ENCODE measurements at places on chromosomes 1 and 21. TPM values are rescaled to one million over a fixed set of nuclear protein-coding genes. Genes with fewer than 3 reads are reported as not detected.
A peak's percentile ranks its signal among the peaks of the same experiment; 100 is the strongest.

ZBTB8A gene
- 6.8 TPM for total RNA-seq

DNA sequence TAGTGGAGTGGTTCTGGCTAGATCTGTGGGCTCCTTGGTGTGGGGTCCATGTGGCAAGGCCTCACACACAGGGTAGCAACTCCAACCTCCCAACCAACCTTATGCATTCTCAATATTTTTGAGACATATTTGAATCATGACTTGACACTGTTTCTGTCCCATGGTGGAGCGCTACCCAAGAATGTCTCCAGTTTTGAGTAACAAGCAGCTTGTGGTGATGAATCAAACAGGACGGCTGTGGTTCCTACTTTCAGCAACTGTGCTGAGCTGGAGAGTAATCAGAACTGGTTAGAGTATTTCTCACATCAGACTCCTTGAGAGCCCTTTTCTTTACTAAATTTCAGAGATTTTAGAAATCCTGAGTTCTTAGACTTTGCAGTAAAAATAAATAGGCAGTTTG lies 3.1 kb downstream of the LCE3D start:
- peak; percentile 27 for DNase-seq

DNA sequence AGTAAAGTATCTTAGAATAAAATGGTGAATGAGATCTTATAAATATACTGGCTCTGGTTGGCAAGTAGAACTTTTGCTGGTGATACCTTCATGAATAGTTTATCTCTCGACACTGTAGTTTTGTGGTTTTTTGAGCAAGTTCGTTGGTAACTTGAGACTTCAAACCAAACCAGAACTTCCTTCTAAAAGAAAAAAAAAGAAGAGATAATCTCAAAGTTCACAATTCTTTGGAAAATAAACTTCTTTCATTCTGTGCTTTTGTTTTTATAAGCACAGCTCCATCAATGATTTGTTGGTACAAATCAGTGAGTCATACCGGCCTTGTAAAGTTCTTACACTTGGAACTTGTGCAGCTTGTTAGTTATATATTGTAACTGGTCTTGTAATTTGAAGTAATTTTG lies 2.3 kb downstream of the HIPK1 start:
- peak; percentile 45 for DNase-seq

GRCh38 chr1:240005997-240006650 lies 85.6 kb upstream of the FMN2 start:
- DNase-seq = no peak

DNA sequence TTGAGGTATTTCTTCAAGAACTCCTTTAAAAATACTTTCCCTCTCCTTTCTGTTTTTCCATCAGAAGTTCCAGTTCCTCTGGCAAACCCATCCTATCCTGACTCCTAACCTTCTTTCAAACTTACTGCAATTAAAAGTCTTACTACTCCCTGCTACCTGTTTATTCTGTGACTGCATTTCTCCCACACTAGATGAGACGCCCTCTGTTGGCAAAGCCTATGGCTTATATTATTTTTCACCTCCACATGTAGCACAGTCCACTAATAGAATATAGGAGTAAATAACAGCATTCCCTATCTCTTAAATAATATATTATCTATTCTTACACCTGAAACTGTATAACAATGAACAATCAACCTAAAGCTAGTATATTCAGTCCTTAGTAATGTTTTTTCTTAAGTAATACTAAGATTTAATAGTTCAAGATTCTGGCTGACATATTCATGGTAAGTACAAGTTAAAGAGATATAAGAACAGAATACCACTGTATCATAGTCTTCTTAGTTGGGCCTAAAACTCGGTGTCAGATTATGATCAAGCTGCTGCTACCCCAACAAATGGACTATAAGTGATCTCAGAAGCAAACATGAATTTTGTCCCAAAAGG lies 54.8 kb downstream of the RAB3GAP2 start:
- DNase-seq = peak; percentile 35

- no peak for DNase-seq
These were observed 127.3 kb upstream of the KIAA0040 start for GRCh38 chr1:175319912-175320230.

ANKRD34A gene
- under 0.01 TPM for total RNA-seq

DNA sequence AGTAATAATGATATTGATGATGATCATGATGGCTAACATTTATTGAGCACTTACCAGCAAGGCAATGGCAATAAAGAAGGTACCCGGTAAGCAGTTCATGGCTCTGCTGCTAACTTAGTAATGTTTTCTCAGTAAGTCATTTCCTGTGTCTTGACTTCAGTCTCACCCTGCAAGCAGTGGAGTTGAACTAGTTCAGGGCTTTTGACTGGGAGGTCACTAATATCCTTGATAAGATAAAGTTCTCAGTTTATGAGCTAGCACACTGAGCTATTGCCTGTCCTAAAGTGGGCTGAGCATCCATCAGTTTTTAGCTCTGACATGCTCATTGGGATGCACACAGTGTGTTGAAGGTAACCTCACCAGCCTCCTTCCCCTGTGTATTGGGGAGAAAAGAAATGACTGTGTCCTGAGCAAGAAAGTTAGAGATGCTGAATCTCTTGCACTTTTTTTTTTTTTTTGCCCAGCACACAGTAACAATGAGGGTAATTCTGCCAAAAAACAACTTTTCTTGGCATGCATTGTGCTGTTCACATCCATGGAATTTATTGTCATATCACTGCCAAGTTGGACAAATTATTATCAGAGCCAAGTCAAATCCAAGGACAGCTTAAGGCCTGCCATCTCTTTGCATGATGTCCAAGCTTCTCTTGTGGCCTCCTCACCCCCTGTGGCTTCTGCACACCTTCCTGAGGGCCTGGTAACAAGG lies 55.5 kb upstream of the GADD45A start:
- DNase-seq = peak; percentile 79

- peak; percentile 32 for DNase-seq
These were observed 19.5 kb downstream of the KIF17 start for GRCh38 chr1:20698195-20698910.

- peak; percentile 86 for DNase-seq
These were observed 263.6 kb downstream of the DUSP10 start for GRCh38 chr1:221478050-221478949.

- DNase-seq = peak; percentile 94
These were observed 37.7 kb downstream of the SYF2 start for GRCh38 chr1:25194572-25195020.

SH2D1B gene
- 0.13 TPM for total RNA-seq

DNA sequence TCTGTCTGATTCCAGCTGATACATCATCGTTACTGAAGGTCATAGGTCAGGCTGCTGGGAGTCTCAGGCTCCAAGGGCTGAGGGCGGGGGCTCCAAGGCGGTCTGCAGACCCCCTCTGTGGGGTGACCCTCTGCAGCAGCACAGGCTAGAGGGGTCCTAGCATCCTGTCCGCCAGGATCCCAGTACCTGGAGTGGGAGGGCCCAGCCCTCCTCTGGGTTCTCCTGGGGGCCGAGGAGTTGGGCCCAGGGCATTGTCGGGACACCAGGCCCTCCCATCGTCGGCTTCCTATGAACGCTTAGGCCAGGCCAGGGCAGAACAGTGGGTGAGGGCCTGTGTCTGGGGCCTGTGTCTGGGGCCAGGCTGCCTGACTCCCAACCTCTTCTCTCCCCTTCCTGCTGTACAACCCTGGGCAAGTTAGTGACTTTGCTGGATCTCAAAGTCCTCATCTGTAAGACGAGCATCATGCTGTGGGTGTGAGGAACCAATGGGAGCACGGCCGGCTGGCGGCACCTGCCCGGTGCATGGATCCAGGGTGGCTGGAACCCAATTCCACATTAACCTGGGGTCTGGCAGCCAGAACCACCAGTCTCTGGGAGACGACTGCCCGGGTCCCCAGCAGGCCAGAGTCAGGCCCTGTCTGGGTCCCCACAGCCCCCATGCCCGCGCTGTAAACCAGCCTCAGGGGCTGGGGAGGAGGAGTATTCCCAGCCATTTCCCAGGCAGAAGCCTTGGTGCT lies 56.2 kb upstream of the COL18A1 start:
- no peak for DNase-seq

SMCP gene
- total RNA-seq = not detected

- peak; percentile 96 for DNase-seq
These were observed 21.7 kb upstream of the LAMC2 start for GRCh38 chr1:183164340-183164739.

SLC9C2 gene
- total RNA-seq = not detected

- DNase-seq = no peak
These were observed 1238.0 kb downstream of the MRPL39 start for GRCh38 chr21:24369278-24369677.

NBPF4 gene
- not detected for total RNA-seq

DNA sequence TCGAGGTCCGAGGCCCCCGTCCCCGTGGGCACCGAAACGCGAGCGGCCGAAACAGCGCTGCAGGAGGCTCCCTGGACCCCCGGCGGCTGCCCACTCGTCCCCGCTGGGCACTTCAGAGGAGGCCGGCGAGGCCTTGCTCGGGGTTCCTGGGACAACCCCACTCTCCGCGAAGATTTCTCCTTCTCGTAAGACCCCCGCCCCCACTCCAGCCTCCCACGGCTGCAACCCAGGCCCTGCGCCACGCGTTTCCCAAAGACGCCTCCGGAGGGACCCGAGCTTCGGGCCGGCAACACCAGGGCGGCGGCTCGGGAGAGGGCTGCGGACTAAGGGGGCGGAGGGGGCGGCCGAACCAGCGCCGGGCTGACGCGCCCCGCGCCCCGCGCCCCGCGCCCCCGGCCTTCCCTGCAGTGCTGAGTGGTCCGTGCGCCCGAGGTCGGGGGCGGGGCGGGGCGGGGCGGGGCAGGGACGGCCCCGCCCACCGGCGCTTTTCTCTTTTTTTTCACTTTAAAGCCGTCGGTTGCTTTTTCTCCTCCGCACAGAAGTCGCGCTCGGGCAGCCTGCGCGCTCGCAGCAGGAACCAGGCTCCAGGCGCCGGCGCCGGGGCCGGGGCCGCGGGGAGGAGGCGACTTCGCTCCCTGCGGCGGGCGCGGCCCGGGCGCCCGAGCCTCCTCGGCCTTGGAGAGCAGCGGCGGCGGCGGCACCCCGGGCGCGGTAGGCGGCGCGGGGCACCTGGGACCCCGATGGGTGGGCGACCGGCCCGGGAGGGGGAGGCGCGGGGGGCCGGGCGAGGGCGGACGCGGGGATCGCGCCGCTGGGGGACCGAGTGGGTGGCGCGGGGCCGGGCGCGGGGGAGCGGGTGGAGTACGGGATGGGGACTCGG lies at the start of gene SPSB1:
SPSB1 (plus strand) TSS at position 534 of the 880 bp plus-strand sequence. CDS start 62,998 bp downstream, outside the sequence.
- DNase-seq = peak; percentile 48

DNA sequence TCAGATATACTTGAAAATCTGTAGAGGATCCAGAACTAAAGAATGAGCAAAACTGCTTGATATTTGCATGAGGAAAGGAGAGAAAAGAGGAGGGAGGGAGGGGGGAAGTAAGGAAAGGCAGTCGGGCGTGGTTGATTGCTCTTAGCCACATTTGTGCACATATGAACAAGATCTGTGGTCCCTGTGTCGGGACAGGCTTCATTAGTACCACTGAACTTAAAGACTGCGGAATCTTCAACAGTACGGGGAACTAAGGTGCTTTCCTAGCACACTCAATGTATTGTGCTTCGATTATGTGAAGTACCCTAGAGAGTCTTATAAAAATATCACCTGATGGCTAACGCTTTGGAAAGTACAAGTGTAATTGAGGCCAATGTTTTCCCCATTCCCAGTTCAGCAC lies 59.9 kb downstream of the ZBTB18 start:
- no peak for DNase-seq

DNA sequence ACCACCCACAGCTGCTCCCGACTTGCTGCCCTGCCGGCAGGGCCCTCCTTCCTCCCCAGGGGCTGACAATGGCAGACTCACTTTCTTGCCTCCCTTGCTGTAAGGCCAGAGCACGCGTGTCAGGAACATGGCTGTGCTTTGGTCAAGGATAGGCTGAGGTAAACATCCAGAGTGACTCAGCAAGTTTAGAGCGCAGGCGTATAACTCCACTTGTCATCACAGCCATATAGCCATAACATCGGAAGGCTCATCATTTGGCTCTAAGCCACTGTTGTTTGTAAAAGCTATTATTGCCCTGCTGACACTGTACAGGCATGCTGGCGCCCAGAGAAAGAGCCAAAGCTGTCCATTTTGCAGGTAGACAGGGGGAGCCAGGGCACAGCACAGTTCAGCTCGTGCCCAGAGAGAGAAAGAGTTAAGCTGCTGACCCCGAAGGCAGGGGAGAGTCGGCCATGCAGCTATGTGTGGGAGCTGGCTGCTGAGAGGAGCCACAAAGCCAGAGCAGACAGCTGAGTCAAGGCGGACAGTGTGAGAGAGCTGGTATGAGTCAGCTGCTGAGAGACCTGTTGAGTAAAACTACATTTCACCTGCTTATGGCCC lies 60.6 kb downstream of the GNG4 start:
- peak; percentile 48 for DNase-seq

SPATA6 gene
- total RNA-seq = 0.79 TPM

GRCh38 chr1:44747878-44748277 lies 8.2 kb downstream of the KIF2C start:
- DNase-seq = no peak

S100A9 gene
- total RNA-seq = 735 TPM

DNA sequence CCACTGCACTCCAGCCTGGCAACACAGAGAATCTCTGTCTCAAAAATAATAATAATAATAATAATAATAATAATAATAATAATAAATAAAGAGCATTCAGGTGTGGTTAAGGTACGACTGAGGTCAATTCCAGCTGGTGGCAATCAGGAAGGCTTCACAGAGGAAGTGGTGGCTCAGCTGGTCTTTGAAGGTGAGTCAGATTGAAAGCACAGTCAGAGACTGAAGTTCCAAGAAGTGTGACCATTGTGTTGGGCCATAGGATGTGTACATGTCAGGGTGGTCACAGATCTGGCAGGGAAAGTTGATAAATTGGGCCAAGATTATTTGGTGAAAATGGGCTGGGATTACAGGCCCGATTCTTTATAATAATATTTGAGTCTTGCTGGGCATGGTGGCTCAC lies 31.0 kb upstream of the MED18 start:
- no peak for DNase-seq

EVA1C gene
- total RNA-seq = 8.8 TPM

ADORA1 gene
- total RNA-seq = not detected

LCE6A gene
- total RNA-seq = not detected

DNA sequence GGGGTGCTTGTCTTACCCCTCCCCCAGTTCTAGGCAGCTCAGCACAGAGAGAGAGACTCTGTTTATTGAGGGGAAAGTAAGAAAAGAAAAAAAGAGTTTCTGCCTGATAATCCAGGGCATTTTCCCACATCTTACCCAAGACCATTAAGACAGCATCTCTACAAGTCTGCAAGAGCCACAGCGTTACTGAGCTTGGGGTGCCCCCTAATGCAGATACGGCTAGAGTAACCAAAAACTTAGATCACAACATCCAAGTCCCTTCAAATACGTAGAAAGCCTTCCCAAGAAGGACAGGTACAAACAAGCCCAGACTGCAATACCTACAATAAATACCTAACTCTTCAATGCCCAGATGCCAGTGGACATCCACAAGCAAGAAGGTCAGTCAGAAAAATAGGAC lies 6.2 kb upstream of the TEX50 start:
- DNase-seq = peak; percentile 38

DNA sequence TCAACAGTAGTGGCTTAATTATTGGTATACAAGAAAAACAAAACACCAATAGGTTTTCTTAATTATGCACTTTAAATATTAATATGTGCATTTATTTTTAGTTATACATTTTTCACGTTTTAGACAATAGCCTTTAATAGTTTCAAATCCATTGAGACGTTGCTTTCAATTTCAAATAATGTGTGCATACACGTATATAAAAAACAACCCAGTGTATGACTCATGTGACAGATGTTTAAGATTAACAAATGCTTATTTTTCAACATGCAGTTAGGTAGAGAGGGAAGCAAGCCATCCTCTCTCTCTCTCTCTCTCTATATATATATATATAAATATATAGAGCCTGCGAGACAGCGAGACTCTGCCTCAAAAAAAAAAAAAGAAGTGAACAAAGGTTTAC lies 24.3 kb downstream of the EYA3 start:
- DNase-seq = peak; percentile 79

- no peak for DNase-seq
These were observed 2.1 kb downstream of the B4GALT2 start for GRCh38 chr1:43981135-43981491.

GPR37L1 gene
- under 0.01 TPM for total RNA-seq

Measured in bronchial epithelial cell (primary cell).